ENCODE measurements at places on chromosomes 7 and 10. TPM values are rescaled to one million over a fixed set of nuclear protein-coding genes. Genes with fewer than 3 reads are reported as not detected.
A peak's percentile ranks its signal among the peaks of the same experiment; 100 is the strongest.

Gene HOXA5
- total RNA-seq = 2.7 TPM

Gene CHN2
- 39.2 TPM for total RNA-seq

Gene PRLHR
- total RNA-seq = not detected

GRCh38 chr7:41162612-41163011 lies 540.3 kb downstream of the INHBA start:
- DNase-seq = no peak
- no peak overlapping the region for H3K4me3 ChIP-seq
- H3K36me3 ChIP-seq = no peaks in the 10 kb centered on the region
- H3K27ac ChIP-seq = no peak overlapping the region
- no peaks in the 10 kb centered on the region for H3K4me1 ChIP-seq

DNA sequence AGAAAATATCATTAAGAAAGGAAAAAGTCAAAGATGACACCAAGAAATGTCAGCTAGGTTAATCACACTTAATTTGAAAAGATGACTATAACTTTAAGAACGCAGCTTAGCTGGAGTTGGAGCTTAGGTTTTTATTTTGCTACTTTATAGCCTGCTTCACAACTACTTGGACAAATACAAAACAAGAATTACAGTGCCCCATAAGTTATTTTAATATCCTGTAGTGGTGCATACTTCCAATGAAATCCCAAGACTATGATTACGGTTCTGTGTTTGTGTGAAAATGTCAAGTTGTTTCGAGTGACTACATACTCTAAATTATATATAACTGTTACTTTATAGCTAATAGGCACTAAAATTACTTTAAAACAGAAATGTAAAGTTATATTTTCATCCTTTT lies 244.6 kb upstream of the MGMT start:
- H3K36me3 ChIP-seq = no peaks in the 10 kb centered on the region
- no peak overlapping the region for H3K4me3 ChIP-seq
- no peak overlapping the region for H3K27ac ChIP-seq
- DNase-seq = no peak
- H3K4me1 ChIP-seq = no peaks in the 10 kb centered on the region
- no peaks in the 10 kb centered on the region for H3K27me3 ChIP-seq

DNA sequence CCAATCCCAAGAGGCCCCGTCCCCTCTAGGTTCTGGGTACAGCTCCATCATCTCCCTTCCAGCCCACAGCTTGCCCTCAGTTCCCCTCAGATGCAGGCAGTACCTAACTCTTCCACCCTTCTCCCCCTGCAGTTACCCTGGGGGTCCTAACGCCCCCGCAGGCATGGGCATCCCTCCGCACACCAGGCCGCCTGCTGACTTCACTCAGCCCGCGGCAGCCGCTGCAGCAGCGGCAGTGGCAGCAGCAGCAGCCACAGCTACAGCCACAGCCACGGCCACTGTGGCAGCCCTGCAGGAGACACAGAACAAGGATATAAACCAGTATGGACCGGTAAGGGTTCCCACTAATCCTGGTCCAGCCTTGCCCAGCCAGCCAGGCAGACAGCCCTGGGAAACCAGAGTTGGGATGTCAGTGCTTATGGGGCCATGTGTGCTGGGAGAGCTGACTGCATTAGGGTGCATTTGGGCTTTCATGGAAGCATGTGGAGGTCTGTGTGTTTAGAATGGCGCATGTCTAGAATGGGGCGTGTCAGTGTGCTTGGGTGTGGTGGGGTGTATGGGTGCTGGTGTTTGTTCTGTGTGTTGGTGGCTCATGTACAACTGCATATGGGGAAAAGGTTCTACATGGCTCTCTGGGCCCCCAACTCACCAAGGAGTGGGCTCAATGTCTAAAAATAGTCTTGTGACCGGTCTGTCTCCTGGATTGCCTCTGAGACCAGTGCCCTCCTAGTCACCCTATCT lies 55.1 kb upstream of the PPIF start:
- no peak overlapping the region for H3K27ac ChIP-seq
- H3K4me3 ChIP-seq = no peak overlapping the region
- no peak for DNase-seq
- H3K36me3 ChIP-seq = peaks cover 71% of the 10 kb centered on the region
- H3K4me1 ChIP-seq = peaks cover 19% of the 10 kb centered on the region

- no peaks in the 10 kb centered on the region for H3K36me3 ChIP-seq
- peak; percentile 67 for DNase-seq
- H3K4me3 ChIP-seq = peak overlapping the region; percentile 61
Observed at GRCh38 chr10:59708816-59709394, 745 bp downstream of the SLC16A9 start.

DNA sequence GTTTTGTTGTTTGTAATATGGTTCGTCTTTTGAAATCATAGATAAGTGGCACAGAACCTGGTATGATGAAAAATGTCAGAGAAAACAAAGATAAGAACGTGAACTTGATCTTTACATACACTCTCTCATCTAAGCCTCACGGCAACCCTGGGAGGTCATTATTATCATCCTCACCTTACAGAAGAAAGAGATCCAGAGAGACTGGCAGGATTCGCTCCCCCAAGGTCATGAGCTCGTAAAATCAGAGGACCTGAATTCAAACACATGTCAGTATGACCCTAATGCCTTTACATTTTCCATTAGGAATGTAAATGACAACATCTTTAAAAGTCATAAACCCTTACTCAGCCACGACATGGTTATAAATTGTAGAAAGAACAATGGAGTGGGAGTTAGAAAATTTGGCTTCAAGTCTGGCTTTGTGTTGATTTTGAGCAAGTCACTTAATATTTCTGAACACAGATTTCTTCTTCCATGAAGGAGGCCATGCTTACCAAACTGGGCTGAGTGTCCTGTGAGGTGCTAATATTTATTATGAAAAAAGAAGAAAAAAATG lies 35.9 kb downstream of the HIPK2 start:
- H3K27ac ChIP-seq = no peak overlapping the region
- no peaks in the 10 kb centered on the region for H3K36me3 ChIP-seq
- DNase-seq = no peak
- no peak overlapping the region for H3K4me3 ChIP-seq
- H3K4me1 ChIP-seq = peaks cover 58% of the 10 kb centered on the region
- H3K27me3 ChIP-seq = no peaks in the 10 kb centered on the region

DNA sequence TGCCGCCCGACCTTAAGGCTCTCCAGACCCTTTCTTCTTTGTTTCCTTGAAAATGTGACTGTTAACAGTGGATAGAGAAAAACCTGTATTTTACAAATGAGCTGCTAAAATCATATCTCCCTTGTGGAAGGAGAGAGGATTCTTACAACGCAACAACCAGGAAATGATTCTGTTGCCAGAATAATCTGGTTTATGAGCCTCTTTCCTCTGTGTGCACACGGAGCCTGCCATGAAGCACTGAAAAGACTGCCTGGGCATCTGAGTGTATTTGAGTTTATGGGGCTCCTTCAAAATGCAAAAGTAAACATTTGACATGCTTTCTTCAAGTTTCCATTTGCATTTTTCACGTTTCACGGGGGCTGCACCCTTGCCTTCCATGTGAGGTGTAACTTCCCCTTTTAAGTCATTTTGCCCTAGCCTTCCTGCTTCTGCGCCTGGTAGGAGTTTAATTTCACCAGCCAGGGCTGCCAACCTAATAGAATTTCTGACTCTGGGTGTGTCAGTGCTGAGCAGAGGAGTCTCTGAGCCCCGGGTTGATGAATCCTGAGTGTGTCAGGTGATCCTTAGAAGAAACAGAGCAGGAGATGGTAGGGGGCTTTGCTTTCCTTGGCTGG lies 101.2 kb downstream of the GRB10 start:
- H3K4me3 ChIP-seq = no peak overlapping the region
- DNase-seq = no peak
- H3K27ac ChIP-seq = no peak overlapping the region
- H3K27me3 ChIP-seq = no peaks in the 10 kb centered on the region

GRCh38 chr7:4965295-4966022 lies 6.5 kb upstream of the MMD2 start:
- peaks cover 2% of the 10 kb centered on the region for H3K27me3 ChIP-seq
- DNase-seq = no peak
- no peak overlapping the region for H3K4me3 ChIP-seq
- no peak overlapping the region for H3K27ac ChIP-seq
- H3K4me1 ChIP-seq = no peaks in the 10 kb centered on the region
